ENCODE measurements at places on chromosomes 2 and 18. TPM values are rescaled to one million over a fixed set of nuclear protein-coding genes. Genes with fewer than 3 reads are reported as not detected.

- DNase-seq = no peak
Measured at GRCh38 chr18:35334821-35335220, 9.4 kb downstream of the ZNF24 start.

DNA sequence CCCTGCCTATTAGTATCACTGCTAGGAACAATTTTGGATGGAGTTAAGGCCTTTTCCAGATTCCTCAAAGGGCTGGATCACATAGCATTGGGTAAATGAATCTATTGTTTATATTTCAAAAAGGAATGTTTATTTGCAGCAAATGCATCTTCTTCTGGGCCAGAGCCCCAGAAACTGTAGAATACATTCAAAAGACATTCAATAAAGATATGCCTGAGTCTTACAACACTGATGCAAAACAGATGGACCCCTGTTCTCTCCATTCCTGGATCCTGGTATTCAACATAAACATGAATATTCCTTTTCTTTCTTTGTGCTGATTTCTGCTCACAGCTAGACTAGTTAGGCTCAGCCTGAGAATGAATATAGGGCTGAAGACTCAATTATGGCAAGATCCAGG lies 227.2 kb upstream of the KLHL29 start:
- DNase-seq = no peak

DNA sequence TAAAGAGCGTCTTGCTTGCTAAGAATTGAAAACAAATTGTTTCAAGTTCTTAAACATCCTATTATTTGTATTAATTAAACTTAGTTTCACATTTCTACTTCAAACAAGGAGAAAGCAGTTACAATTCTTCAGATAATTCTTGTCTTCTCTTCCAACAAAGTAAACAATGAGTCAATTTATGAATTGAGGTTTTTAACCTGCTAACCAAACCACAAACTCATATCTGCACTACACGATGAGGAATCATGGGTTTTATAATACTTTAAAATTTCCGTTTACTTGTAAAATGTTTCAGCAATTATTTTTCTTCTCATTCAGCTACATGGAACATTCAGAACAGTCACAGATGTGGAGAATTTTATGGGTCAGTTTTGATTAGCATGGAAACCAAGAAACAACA lies 114.2 kb downstream of the SPIRE1 start:
- DNase-seq = no peak

GRCh38 chr18:35680139-35680551 lies 98.6 kb downstream of the GALNT1 start:
- DNase-seq = no peak

Gene RAB31
- total RNA-seq = 80.7 TPM

Gene EN1
- total RNA-seq = 4.4 TPM

Gene COL6A3
- total RNA-seq = 409 TPM

Data from mesenteric fat pad (tissue), 1 donor.